ENCODE measurements at places on chromosomes 7 and 10.

DNA sequence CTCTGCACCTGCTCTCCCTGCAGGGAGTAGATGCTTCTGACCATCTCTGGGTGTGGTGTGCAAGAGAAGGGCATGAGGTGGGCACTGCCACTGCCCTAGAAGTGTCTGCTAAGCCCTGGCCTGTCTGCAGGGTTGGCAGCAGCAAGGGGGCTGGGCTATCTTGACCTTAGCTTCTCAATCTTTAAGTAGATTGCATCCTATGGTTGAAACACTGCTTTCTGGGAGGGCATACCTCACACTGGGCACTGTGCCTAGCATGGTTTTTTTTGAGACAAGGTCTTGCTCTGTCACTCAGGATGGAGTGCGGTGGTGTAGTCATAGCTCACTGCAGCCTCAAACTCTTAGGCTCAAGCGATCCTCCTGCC is 54.9 kb downstream of the CLIP2 start:
- no peak for DNase-seq

- no peak for DNase-seq
Measured at GRCh38 chr10:7159928-7160327, 250.9 kb downstream of the SFMBT2 start.

DNA sequence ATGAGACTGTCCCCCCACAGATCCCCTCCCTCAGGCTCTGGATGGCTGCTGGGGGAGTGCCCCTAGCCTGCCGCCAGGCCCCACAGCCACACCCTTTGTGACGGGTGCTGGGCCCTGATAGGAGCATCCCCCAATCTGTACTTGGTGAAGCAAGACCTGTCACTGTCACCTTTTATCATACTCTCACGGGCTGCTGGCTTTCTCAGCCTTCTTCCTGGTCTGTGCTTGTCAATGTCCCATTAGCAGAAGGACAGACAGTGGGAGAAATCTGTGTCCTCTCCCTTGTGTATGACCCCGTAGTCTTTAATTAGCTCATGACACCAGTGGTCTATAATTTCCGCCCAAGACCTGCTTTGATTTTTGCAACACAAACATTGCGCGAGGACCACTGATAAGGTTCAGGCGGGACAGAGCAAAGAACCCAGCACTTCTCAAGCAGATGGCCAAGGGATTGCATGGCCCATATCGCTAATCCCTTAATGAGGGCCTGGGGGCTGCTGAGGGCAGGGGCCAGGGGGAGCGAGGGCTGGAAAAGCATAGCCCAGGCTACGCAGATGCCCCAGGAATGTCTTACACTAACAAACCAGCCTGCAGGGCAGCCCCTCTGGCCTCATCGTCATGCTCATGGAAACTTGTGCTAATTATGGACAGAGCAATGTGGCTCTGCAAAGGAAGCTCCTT is 127.8 kb downstream of the PTPN20 start:
- DNase-seq, result no peak

DNA sequence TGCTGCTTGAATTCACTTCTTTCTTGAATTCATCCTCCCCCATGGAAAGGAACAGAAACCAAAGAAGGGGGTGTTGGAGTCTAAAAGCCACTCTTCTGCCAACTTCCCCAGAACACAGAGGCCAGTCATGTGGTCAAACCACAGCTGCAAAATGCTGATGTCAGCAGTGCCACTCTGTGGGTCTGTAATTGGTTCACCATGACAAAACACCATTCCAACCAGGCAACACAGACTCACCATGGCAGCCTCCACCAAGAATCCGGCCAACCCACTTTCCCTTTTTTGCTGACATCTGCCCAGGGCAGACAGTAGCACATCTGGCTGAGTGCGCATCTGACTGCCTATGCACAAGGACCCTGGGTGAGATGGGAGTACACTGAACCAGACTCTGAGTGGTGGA is 16.8 kb downstream of the OSBPL3 start:
- no peak for DNase-seq

- no peak for DNase-seq
Measured at GRCh38 chr7:50423860-50424259, 26.3 kb downstream of the FIGNL1 start.

- no peak for DNase-seq
Measured at GRCh38 chr10:127151981-127152699, 44.3 kb downstream of the INSYN2A start.

DNA sequence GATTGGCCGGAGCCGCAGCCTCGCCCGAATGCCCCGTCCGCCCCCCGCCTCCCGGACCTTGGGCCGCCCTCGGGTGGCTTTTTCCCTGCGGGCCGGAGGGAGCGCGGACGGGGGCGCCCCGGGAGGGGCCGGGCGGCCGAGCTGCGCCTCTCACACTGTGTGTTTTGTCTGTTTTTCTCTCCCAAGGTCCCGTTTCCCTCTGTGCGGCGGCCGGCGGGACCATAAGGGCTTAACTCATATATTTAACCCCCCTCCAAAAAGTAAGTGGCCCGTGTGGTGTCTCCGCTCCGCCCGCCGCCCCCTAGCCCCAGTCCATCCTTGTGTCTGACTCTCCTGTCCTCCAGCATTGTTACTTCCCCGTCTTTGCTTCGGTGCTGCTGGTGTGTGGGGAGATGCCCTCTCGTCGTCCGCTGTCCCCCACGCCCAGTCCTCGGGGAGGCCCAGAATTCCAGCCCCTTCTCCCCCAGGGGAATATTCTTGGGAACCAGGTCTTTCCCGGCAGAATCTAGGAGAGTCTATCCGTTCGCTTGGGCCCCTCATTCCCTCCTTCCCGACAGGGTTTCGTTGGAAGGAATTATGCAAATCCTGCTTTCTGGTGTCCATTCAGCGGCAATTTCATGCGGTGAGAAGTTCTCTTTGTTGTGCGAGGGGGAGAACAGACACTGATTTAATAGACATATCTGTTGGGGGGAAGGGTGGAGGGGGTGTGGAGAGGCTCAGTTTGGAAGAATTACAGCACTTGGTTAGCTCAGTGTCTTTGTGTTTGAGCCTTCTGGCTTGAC is 1.3 kb downstream of the LCOR start:
- no peak for DNase-seq

GRCh38 chr7:25613912-25614311 is 385.6 kb upstream of the NPVF start:
- no peak for DNase-seq

DNA sequence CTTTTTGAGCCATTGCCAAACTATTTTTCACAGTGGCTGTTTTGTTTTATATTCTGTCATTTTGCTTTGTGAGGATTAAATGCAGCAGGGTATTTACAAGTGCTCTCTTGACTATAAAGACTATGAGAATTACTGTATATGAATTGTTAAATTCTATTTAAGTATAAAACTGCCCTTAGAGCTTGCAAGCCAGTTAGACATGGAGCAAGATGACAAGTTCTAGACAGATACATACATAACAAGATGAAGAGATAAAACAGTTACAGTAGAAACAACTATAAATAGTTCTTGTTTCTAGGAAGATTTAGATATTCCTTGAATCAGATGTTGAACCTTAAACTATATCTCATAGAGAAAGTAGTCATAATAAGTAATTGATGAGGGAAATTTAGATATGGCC is 60.6 kb downstream of the DNAH11 start:
- no peak for DNase-seq

DNA sequence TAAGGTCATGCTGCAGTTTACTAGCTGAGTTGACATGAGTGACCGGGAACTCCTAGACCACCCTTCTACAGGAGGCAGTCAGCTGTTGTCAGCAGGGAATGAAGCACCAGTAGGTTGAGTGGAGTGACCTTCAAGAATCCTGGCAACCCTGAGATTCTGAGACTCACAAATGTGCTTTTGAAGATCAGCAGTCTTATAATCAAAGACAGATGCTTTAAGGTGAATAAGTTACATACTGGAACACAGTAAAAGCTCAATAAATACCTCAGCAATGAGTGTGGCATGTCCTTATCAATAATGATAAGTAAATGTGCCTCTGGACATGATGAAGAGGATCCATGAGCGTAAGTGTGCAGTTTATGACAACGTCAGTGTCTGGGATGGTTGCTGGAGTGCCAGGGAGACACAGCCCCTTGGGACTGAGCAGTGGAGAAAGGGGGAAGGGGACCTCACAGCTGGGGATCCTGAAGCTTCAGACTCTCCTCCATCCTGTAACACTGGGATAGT is 11.9 kb upstream of the OR6V1 start:
- no peak for DNase-seq

GRCh38 chr10:61795551-61795950 is 105.9 kb upstream of the ARID5B start:
- no peak for DNase-seq

GRCh38 chr10:133600657-133601056 is 25.9 kb downstream of the FRG2B start:
- no peak for DNase-seq

GRCh38 chr7:27997188-27997707 is 183.3 kb downstream of the JAZF1 start:
- DNase-seq, result no peak

DNA sequence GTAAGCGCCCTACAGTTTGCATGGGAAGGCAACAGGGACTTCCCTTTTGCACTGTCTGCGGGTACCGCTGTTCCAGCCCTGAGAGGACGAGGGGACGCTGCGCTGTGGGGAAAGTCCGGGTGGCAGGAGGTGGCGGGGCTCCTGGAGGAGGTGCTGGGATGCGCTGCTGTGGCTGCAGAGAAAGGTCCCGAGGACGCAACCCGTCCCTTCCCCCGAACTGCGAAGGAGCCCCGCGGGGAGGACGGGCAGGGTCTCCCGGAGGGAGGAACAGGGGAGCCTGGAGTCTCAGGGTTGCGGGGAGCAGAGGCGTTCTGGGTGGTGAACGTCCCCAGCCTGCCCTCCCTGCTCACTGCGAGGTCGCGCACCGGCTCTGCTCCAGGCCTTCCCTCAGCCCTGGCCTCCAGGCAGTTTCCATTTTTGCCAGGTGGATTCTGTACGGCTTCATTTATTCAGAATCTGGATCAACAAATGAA is 91.6 kb downstream of the CXCL12 start:
- DNase-seq, result no peak

DNA sequence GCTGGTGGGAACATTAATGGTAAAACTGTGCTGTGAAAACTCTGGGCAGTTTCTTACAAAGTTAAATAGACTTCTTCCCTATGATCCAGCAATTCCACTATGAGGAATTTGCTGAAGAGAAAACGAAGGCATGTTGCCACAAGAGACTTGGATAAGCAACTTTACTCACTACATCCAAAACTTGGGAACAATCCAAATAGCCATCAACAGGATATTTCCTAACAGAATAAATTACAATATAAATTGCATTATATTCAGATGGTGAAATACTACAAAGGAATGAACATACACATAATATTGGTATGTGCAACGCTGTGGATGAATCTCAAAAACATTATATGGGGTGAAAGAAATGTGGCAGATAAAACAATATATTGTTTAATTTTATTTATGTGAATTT is 21.4 kb upstream of the MKI67 start:
- DNase-seq, result no peak

GRCh38 chr10:116536810-116537209 is 8.9 kb upstream of the PNLIP start:
- no peak for DNase-seq

GRCh38 chr7:84482476-84482875 is 287.9 kb upstream of the SEMA3A start:
- no peak for DNase-seq

- DNase-seq, result peak; percentile 47
Measured at GRCh38 chr7:45089341-45089891, 647 bp upstream of the NACAD start.

- DNase-seq, result no peak
Measured at GRCh38 chr10:123442901-123443300, 223.3 kb upstream of the GPR26 start.

- DNase-seq, result no peak
Measured at GRCh38 chr7:17030559-17030958, 148.8 kb upstream of the AGR3 start.

DNA sequence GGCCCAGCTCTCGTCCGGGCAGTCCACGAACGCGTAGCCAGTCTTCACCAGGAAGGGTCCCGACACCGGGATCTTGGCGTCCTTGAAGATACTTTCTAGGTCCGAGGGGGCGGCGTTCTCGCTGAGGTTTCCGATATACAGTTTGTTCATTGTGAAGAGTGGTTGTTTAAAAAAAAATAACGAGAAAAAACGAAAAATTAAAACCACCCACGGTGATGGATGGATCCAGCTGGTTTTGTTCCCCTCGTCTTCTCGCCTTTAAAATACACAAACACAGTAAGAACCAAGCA is 385 bp downstream of the IGF2BP3 start:
- DNase-seq, result no peak

DNA sequence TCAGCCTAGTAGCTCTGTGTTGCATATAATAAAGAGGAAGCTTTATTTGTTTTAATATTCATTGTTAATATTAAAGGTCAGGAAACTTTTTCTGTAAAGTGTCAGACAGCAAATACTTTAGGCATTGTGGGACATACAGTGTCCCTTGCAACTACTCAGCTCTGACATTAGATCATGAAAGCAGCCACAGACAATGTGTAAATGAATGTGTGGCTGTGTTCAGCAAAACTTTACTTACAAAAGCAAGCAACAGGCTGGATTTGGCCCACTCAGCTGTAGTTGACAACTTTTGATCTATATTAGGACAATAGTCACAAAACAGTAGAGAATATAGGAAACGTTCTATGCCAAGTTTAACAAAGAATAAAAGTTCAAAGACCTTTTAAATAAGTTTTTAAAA is 173.3 kb downstream of the RNLS start:
- DNase-seq, result no peak

All from stimulated activated naive CD4-positive, alpha-beta T cell treated with Interleukin-2 at 50 U/mL for 16 hours (primary cell).